Stimulated activated CD4-positive, alpha-beta T cell treated with anti-CD3 and anti-CD28 coated beads, Interleukin-4, amount 100 ng/mL, for 24 hours (primary cell): ENCODE measurements at places on chromosomes 16 and 17.

- DNase-seq: no peak
Observed at GRCh38 chr17:77038884-77039555, 101.7 kb upstream of the SEC14L1 start.

GRCh38 chr16:85928401-85928820, 29.4 kb downstream of the IRF8 start:
- DNase-seq: no peak

DNA sequence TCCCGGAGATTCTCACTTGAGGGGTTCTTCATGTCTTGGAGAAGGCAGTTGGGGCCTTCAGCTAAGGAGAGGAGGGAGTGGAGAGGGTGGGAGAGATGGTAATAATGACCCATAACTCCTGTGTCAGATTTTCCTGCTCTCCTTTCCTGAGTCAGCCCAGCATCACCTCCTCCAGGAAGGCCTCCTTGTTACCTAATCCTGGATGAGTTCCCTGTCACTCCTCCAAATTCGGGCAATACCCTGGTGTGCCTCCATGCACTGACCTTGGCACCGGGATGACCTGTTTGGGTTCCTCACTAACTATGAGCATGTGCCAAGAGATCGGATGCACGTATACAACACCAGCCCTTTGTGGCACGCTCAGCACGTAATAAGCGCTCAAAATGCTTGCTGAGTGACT, 38.8 kb downstream of the SDK2 start:
- DNase-seq: no peak

- no peak for DNase-seq
Observed at GRCh38 chr17:82493226-82493781, 26.2 kb upstream of the FOXK2 start.

- DNase-seq: no peak
Observed at GRCh38 chr16:8740775-8741355, 56.6 kb downstream of the TMEM186 start.

GRCh38 chr16:78579020-78579419, 479.6 kb downstream of the WWOX start:
- no peak for DNase-seq
